ENCODE measurements at places on chromosomes 11 and 22.
A peak's percentile ranks its signal among the peaks of the same experiment; 100 is the strongest.

- no peak for DNase-seq
These were observed 30.3 kb downstream of the IGF2 start for GRCh38 chr11:2108675-2109491.

DNA sequence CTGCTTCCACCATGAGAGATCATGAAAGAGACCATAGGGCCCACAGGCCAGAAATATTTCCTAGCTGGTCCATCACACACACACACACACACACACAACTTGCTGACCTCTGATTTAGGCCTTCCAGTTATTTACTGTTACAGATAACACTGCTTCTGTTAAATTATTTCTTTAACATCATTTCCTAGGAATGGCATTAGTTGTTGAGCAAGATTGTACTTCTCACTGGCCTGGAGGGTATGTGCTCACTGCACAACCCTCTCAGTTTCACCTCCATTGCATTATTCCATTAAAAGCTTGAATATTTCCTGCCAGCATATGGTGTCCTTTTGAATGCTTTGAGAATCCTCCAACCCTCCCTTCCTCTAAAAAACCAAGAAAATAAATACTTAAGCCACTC lies 104.4 kb downstream of the MICAL2 start:
- DNase-seq = no peak

DNA sequence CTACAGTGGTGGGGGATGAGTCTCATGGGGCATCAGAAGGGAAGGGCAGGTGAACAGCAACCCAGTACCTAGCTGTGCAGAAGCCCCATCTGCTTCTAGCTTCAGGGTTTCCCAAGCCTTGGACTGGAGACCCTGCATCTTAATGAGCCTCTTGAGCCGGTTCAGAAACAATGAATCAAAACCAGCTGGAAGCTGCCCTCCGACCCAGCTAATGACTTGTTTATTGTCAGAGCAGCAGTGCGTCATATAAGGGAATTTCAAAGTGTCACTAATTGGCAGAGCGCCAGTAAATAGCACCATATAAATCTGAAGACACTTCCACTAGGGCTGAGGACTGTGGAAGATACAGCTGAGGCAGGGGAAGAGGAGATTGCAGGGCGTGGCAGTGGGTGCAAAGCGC lies 57.5 kb downstream of the RPUSD4 start:
- peak; percentile 96 for DNase-seq

DNA sequence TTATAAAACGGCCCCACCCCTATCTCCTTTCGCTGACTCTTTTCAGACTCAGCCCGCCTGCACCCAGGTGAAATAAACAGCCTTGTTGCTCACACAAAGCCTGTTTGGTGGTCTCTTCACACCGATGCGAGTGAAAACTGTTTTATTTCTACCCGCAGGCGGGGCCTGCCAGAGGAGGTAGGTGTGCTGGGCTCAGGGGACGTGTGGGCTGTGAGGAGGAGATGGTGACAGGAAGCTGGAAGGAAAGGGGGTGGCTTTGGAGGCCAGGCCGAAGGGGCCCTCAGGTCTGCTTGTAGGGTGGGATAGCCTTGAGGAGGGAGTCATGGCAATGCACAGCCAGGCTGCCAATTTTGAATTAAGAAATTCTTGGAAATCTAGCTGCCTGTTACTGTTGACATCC lies 21.3 kb upstream of the KRTAP5-7 start:
- DNase-seq = no peak

- no peak for DNase-seq
These were observed 45.9 kb upstream of the RTL6 start for GRCh38 chr22:44543781-44544477.

GRCh38 chr11:124758355-124759265 lies 3.5 kb downstream of the ESAM start:
- peak; percentile 92 for DNase-seq

DNA sequence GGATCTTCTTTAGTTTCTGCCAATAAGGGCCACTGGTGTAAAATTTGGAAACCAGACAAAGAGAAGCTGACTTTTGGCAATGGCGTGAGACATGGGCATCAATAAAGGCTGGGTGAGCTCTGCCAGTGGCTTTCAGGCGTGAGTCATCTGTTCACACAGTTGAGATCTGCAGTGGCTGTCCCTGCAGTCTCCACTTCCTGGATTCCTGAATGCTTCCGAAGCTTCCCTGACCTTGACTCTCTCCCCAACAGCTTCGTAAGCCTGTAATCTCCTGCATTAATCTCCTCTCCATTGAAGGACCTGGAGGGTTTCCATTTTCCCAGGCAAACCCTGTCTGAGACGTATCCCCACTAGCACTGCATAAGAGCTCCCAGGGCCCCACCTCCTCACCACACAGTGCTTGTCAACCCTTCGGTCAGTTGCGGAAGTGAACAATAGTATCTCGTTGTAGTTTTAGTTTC lies 574.7 kb downstream of the TBC1D22A start:
- no peak for DNase-seq

- DNase-seq = no peak
These were observed 442.2 kb upstream of the DDI1 start for GRCh38 chr11:103594283-103594682.

GRCh38 chr11:66289548-66290329 lies 796 bp upstream of the YIF1A start:
- DNase-seq = no peak

DNA sequence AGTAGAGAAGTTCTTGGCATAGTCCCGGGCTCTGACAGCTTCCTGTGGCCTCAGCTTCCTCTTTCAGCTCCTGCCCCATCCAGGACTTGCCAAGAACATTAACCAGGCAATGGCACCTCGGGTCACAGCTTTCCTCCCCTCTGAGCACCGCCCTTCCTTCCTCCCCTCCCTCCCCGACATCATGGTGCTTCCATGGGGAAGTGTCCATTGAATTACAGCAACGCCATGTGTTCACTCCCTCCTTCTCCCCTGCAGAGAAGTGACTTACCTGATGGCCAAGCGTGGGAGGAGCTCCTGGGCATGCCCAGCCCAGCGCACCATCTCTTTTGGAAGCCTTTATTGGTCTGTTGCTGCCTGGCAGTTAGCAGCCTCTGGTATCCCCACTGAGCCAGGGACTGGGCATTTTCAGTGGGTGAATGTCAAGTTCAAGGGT lies 25.8 kb upstream of the DAGLA start:
- no peak for DNase-seq

- DNase-seq = no peak
These were observed 10.0 kb downstream of the PHLDA2 start for GRCh38 chr11:2919188-2919587.

DNA sequence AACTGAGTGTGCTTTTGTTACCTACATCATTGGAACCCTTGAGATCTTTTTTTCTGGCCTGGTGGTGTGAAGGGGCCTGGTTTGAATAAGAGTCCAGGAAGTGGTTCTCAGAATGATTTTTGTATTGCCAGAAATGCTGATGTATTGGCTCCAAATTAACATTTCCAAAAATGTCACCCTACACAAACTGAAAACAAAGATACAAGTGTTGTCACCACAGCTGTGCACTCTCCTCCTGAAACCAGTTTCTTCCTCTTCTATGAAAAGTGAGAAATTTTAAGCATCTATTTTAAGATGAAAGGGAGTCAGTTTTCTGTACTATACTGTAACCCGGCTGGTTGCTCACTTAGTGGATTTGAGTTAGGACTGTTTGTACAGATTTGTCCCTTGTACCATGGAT lies 218.8 kb downstream of the PGR start:
- no peak for DNase-seq

DNA sequence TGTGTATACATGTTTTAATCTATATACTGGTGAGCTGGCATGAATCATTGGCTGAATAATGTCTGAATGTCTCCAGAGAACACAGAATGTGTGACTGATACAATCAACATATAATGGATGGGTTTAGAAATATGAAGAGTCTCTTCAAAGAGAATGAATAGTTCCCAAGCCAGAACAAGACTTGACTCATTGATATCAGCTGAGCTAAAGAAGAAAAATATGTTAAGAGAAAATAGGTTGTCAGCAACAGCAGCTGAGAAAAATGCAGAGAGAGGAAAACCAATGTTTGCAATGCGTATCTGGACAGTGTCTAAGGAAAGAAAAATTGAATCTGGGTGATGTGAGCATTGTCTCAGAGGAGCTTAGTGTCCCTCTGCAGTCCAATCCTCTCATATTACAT lies 1281.8 kb upstream of the TENM4 start:
- DNase-seq = no peak

GRCh38 chr22:37018086-37018814 lies 997 bp downstream of the TST start:
- DNase-seq = no peak

GRCh38 chr22:20955548-20955947 lies 11.5 kb upstream of the AIFM3 start:
- DNase-seq = no peak

- peak; percentile 92 for DNase-seq
These were observed 141.1 kb upstream of the NARS2 start for GRCh38 chr11:78715639-78716311.

- DNase-seq = no peak
These were observed 186.5 kb downstream of the SWAP70 start for GRCh38 chr11:9850224-9850895.

DNA sequence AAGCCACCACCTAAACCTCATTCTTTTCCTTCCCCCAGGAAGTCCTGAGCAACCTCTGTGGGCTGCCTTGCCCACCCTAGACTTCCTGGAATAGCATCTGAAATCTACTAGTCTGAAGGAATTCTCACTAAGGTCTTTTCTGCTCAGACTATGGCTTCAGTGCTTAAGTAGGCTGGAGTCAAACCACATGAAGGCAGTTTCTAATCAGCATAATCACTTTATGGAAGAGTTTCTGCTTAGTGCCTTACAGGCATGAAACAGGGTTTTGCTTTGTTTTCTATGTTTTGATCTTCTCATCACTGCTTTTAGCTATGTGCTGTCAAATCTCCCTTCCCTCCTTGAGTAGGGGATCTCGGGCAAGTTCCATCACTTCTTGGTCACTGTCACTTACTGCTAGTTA lies 117.7 kb downstream of the WT1 start:
- DNase-seq = no peak

DNA sequence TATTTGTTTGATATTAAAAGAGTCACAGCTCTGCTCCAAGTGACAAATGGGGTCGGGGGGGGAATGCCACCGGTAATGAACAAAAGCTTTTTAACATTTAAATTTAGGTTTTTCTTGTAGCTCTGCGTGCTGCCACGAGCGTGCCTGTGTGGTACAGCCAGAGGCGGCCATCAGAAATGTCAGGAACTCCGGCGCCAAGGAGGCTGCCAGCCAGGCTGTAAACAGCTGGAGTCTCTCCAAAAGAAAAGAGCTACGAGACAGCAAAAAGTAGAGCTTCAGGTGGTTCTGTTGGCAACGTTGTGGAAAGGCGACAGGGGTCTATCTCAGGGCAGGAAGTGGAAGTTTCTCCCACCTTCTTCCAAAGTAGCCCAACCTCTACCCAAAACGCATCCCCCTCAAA lies 532.8 kb downstream of the OPCML start:
- no peak for DNase-seq

DNA sequence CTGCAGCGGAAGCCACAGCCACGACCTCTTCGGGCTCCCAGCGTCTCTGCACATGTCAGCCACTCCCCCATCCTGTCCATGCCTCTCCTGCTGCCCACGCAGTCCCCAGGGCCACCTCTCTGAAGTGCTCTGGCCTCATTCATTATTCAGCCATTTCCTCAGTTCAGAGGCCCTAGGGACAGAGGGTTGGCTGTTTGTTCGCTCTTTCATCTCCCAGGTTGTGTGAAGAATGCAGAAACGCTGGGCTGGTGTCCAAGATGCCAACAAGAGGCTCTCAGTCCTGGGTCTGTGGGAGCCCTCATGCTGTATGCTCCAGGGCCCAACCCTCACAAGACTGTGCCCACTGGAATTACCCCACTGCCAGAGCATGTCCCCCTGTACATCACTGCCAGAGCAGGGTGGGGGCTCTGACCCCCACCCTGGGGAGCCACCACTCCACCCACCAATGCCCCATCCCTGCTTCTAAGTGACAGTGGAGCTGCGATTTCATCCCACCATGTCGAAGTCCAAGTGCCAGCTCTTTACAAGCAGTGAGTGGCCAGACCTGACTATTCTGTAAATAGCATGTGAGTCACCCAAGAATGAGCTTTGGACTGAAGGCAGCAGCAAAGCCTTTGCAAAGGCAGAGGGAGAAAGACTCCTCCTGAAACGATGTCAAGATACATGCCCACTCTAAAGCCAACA lies 209.6 kb downstream of the BUD13 start:
- DNase-seq = peak; percentile 66

DNA sequence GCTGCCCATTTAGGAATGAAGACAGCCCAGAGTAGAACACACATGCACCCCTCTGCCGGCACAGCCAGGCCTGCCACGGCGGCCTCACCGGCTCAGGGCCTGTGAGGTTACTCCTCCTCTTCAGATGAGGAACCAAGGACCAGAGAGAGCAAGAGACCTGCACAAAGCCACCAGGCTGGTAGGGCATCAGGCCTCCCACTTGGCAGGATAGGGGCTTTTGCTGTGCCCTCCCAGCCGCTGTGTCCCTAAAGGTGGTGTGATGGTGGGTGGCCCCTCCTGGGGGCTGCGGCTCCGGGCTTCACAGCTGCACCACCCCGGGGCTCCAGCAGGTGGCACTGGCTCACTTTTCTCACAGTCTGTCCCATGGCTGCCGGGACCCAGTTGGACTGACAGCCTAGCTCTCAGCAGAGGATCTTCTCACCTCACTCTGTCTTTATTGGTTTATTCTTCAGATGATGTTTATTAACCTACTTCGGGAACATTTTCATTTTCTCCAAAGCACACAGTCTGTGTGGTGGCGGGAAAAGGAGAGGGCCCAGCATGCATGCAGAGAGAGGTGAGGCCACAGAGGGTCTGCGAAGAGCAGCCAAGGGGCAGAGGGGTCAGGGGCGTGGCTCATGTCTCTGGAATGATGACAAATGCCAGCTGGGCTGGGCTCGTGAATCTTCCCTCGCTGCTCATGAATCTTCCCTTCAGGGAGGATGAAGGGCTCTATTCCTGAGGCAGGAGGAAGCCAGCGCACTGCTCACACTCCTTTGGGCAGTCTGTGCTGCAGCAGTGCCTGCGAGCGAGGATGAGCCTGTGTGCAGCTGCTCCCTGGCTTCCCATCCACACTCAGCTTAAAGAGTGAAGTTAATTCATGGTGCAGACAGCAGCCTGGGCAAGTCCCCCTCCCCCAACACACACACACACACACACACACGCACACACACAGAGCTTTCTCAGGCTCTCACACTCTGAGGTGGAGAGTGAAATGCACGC lies 101.1 kb upstream of the PITPNB start:
- peak; percentile 91 for DNase-seq

GRCh38 chr22:36758792-36759271 lies 17.1 kb downstream of the IFT27 start:
- DNase-seq = no peak

DNA sequence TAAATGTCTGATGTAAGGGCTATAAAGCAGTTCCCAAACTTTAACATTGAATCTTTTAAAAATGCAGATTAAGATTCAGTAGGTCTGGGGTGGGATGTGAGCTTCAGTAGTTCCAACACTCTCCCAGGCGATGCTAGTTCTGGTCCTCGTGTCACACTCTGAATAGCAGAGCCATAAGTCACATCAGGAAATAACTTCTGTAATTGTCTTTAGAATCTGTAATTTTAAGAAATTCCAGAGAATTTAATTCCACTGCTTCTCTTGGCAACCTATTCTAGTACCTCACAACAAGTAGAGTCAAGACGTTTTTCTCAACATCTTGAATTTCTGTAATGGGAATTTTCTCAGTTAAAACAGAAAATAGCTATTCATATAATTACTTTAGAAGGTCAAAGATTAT lies 223.1 kb downstream of the TMEM135 start:
- DNase-seq = no peak

- peak; percentile 98 for DNase-seq
These were observed at the start of gene EED for GRCh38 chr11:86244522-86245368. Gene EED, plus strand, starts transcription at chr11:86244753. Its CDS starts 477 bp downstream, at chr11:86245230.

All from eye (tissue), 1 donor.